Stimulated activated CD4-positive, alpha-beta T cell treated with anti-CD3 and anti-CD28 coated beads, TNF-alpha, amount 100 ng/mL, for 1 hour (primary cell): ENCODE measurements at places on chromosomes 11 and 22.

DNA sequence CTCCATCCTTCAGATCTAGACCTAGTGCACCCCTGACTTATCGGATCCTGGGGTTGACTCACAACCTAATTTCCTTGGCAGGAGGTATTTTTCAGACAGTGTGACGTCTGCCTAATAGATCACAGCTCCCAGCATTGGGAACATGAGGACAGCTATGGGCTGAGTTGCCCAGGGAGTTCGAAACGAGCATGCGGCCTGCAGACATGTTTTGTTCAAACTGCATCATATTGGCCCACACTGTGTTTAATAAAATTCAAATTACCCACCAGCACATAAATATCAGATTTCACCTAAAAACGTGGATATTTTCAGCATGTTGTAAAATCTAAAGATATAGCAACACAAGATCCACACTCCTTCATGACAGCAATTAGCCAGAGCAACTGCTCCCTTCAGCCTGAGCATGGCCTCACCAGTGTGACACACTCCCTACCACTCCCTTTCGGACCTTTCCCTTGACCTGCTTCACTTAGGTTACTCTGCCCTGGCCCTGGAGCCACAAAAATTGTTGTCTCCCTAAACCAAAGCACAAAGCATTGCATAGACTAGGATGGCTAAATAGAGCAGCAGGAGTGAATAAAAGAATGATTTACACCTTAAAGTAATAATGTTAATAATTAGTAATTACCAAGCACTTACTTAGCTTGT is 53.6 kb upstream of the USP47 start:
- no peak for DNase-seq

DNA sequence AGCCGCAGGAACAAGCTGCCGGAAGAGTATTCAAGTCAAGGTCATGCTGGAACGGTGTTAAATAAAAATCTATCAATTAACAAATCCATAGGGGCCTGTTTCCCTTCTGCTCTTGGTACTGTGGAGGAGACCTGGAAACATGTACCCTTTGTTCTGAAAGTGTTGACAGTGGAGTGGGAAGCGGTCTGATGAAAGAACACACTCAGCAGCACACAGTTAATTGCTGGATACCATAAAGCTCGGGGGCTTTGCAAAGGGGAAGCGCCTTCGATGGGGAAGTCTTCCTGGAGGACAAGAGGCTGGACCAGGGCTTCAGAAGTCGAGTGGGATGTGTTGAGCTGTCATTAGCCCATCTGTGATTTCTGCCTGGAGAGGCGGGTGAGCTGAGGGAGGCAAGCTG is 112.5 kb upstream of the CLPB start:
- no peak for DNase-seq

DNA sequence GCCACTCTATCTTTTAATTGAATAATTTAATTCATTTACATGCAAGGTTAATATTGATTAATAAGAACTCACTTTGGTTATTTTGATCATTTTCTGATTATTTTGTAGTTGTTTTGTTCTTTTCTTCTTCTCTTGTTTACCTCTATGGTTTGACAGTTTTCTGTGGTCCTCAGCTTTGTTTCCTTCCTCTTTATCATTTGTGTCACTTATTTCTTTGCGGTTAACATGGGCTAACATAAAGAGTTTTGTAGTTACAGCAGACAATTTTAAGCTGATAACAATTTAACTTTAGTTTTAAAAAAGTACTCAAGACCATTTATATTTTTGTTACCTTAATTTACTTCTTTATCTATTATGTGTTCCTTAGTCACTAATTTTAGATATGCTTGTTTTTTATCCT is 1032.8 kb upstream of the RAG2 start:
- DNase-seq, result no peak

DNA sequence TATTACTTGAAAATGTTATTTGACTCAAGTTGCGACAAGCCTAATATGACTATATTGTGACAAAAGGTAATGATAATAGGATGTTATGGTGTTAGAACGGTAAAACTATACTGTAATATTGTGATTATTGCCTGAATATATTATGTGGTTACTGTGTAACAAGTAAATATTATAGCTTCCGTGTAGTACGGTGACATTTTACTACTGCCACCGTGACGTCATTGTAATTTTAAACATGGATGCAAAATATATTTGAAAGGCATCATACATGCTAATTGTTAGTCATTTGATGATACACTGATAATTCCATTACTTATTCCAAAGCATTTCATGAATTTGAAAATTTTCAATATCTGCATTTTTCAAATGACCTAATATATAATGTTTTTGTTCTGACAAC is 2.5 kb downstream of the ELP4 start:
- no peak for DNase-seq

DNA sequence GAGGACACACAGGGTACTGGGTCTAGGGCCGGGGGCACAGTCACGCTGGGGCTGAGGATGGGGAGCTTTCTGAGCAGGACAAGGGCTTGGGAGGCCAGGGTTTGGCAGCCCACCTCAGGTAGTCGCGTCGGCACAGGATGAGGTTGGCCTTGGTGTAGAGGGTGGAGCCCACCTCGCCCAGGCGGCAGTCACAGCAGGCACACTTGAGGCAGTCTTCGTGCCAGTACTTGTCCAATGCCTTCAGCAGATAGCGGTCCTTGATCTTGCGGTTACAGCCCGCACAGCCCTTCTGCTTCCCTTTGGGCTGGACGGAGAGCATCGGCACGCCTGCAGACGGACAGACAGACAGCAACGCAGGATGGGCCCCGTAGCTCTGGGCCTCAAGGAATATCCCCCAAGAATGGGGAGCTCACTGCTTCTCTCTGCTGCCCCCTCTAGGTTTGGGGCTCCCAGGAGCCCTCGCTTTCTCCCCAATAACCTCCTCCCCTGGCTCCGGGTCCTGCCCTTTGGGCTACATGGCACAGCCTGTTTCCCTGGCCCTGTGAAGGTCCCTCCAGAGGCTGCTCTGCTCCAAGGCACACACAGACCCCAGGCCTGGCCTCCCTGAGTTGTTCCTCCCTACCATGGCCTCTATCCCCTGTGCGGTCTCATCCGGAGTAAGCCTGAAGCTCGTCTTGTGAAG is 33.4 kb downstream of the LMO1 start:
- no peak for DNase-seq

DNA sequence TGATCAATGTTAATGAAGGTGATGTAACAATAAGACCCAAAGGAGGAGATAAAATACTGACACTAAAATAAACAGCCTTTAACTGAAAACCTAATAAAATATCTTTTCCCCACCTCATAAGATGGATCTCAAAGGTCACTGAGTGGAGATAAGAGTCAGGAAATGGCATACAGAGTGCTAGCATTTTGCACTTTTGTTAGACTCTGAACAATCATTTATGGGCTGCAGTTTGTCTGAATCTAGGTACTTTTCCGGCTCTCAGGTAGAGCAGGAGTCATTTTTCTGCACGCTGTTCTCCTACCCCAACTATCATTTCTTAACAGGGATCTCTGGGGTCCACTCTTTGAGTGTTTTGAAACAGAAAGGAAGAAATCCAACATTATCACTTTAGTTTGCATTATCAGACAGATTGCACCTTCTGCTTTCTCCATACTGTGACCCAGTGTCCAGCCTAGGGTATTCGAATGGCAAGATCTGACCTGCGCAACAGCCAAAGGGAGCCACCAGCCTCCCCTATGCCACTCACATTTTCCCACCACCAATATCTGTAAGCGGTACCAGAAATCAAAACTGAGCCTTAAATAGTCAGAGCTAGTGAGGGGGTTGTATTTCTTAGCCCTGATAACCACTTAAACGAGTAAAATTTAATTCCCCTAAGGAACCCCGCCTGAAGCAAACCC is 863 bp downstream of the SIAE start:
- DNase-seq, result no peak

- DNase-seq, result no peak
Measured at GRCh38 chr22:45911601-45912271, 65.2 kb downstream of the WNT7B start.

GRCh38 chr11:64358907-64359711 is at the start of gene RPS6KA4:
Gene RPS6KA4 (plus strand): TSS chr11:64359162. CDS start chr11:64359236, 74 bp downstream.
- DNase-seq, result no peak

GRCh38 chr11:8361206-8361605 is 97.5 kb upstream of the LMO1 start:
- DNase-seq, result no peak

GRCh38 chr22:20194681-20195593 is 44.1 kb upstream of the CCDC188 start:
- no peak for DNase-seq
